ENCODE measurements at places on chromosomes 6 and 20. TPM values are rescaled to one million over a fixed set of nuclear protein-coding genes. Genes with fewer than 3 reads are reported as not detected.

DNA sequence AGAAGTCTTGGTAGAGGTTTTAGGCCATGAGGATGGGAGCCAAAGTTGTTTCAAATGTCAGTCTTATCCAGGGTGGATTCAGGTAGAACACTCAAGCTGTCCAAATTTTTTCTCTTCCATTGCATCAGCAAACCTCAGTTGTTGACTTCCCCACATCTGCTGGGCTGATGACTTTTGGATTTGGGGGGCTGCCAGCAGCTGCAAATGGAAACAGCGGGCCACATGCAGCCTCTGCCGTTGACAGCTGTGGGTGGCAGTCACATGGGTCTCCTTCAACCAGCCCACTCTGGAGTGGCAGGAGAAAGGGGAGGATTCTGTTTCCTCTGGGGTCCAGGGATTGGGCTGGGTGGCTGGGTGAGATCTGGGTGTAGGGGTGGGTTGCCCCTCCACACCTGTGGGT is 5.8 kb upstream of the MLN start:
- no peaks in the 10 kb centered on the region for H3K27me3 ChIP-seq
- no peak overlapping the region for H3K27ac ChIP-seq
- H3K4me3 ChIP-seq, result no peak overlapping the region
- no peaks in the 10 kb centered on the region for H3K36me3 ChIP-seq

GRCh38 chr6:148422085-148422484 is 79.4 kb downstream of the SASH1 start:
- peaks cover 20% of the 10 kb centered on the region for H3K4me1 ChIP-seq
- no peak overlapping the region for H3K4me3 ChIP-seq
- no peaks in the 10 kb centered on the region for H3K27me3 ChIP-seq
- no peak for DNase-seq

DNA sequence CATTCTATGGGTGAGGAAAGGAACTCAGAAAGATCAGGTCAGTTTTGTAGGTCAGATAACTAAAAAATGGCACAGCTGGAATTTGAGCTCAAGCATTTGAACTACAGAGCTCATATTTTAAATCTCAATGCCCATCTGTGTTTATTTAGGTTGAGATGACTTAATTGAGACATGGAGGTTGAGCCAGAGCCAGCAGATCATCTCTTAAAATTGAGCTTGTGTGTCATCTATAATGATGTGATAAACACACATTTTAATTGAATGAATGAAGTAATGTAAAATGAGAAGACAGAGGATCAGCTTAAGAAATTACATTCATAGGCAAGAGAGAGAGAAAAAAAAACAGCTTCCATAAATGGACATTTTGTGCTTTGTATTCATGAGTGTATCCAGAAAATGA is 3.7 kb downstream of the MANEA start:
- H3K4me3 ChIP-seq, result no peak overlapping the region
- no peak overlapping the region for H3K27ac ChIP-seq
- DNase-seq, result no peak
- no peaks in the 10 kb centered on the region for H3K36me3 ChIP-seq

TREM1 gene
- not detected for total RNA-seq

SLC25A27 gene
- 6.2 TPM for total RNA-seq

DNA sequence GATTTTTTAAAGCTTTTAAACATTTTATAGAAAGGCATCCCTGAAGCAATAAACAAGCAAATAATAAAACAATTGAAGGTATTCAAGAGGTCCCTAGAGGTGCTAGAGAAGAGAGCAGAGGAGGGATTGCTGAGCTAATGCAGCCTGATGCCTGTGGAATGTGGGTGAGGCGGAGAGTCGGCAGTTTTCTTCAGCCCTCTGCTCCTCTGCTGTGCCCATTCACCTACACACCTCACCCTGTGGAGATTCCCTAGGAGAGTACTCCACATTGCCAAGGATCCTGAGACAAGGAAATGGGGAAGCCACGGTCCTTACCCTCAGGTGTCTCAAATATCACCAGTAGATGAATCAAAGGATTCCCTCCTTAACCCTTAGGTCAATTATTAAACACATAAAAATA is 199.8 kb upstream of the POU3F2 start:
- H3K27ac ChIP-seq, result no peak overlapping the region
- H3K27me3 ChIP-seq, result no peaks in the 10 kb centered on the region
- no peaks in the 10 kb centered on the region for H3K36me3 ChIP-seq
- no peak for DNase-seq
- H3K4me1 ChIP-seq, result no peaks in the 10 kb centered on the region

GRCh38 chr6:125201961-125202729 is 48.6 kb downstream of the TPD52L1 start:
- peak overlapping the region; percentile 34 for H3K27ac ChIP-seq
- no peak overlapping the region for H3K4me3 ChIP-seq
- H3K27me3 ChIP-seq, result no peaks in the 10 kb centered on the region
- DNase-seq, result peak; percentile 66

DNA sequence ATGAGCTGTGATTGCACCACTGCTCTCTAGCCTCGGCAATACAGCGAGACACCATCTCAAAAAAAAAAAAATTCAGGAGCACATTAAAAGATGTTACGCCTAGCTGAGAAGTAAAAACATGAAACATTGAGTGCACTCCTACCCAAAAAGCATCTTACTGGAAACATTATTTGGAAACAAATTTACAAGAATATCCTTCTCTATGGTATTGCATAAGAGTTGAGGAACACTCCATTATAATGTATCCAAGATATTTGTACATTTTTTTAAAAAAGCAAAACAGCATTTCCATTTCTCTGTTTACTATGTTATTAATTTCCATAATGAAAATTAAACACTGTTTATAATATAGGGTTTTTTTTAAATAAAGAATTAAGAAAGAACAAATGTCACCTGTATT is 48.6 kb downstream of the FAM8A1 start:
- H3K36me3 ChIP-seq, result peaks cover 45% of the 10 kb centered on the region
- no peak overlapping the region for H3K27ac ChIP-seq
- no peak for DNase-seq
- no peaks in the 10 kb centered on the region for H3K4me1 ChIP-seq
- no peak overlapping the region for H3K4me3 ChIP-seq

DNA sequence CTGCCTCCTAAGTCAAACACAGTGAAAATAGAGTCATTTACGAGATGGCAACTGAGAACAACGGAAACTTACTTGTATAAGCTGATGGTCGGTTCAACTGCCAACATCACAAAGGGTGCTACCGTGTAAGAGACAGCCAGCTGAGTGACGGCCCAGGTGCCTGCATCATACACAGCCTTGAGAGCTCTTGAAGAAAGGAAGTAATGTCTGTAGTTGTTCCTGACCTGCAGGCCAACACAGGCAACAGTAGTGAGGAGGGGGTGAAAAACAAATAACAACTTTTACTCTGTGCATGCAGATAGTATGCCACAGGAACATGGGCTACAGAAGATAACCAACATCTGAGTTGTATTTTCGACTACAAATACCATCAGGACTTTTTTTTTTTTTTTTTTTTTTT is 102.7 kb downstream of the MBOAT1 start:
- no peak overlapping the region for H3K27ac ChIP-seq
- no peaks in the 10 kb centered on the region for H3K27me3 ChIP-seq
- DNase-seq, result no peak
- H3K36me3 ChIP-seq, result peaks cover 10% of the 10 kb centered on the region
- no peaks in the 10 kb centered on the region for H3K4me1 ChIP-seq

SPEF1 gene
- 0.31 TPM for total RNA-seq

- H3K36me3 ChIP-seq, result no peaks in the 10 kb centered on the region
- no peaks in the 10 kb centered on the region for H3K27me3 ChIP-seq
- no peak overlapping the region for H3K4me3 ChIP-seq
- no peaks in the 10 kb centered on the region for H3K4me1 ChIP-seq
Observed at GRCh38 chr20:53434662-53435061, 159.0 kb downstream of the ZNF217 start.

Measured in right atrium auricular region (tissue), 2 donors.